ENCODE measurements at places on chromosomes 12 and 14. TPM values are rescaled to one million over a fixed set of nuclear protein-coding genes. Genes with fewer than 3 reads are reported as not detected.

DNA sequence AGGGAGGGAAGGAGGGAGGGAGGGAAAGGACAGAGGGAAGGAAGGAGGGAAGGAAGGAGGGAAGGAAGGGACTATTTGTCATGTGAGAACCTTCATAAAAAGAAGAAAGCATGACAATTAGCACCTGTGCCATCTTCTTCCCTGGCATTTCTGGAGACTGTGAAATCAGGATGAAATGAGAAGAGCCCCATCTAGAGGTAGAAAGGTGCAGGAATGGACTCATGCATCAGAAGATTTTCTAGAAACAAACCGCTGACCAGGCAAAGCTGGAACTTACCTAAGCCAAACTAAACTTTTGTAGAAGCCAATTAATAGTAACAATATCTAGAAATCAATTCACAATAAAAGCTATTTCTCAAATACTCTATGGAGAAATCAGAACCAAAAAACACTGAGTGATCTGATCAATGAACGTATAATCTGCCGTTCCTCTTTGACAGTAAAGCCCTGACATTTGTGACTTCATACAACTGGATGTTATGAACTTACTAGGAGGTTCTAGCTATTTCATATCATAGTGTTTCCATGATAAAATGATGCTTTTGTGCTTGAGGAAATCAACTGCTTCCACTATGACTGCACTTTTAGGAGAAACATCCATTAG is 24.4 kb upstream of the CRACR2A start:
- no peak for DNase-seq
- H3K4me1 ChIP-seq = peaks cover 4% of the 10 kb centered on the region
- H3K36me3 ChIP-seq = no peaks in the 10 kb centered on the region
- no peak overlapping the region for H3K27ac ChIP-seq
- H3K27me3 ChIP-seq = no peaks in the 10 kb centered on the region

DNA sequence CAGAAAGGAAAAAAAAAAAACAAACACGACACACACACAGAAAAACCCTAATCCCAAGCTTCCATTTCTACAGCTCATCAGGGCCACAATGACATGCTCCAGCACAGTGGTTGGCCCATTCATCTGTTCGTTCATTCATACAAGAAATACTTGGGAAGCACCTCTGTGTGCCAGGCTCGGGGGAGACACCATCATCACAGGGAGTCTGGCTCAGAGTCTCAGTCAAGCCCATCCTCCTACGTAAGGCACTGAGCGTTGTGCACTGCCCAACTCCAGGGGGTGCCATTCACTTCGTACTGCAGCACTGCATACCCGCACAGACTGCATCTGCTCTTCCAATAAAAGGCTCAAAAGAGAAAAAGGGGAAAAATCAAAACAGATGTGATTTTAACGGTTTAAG is 15.3 kb downstream of the VPS37B start:
- no peaks in the 10 kb centered on the region for H3K27me3 ChIP-seq
- no peaks in the 10 kb centered on the region for H3K36me3 ChIP-seq
- DNase-seq = no peak
- H3K4me1 ChIP-seq = peaks cover 59% of the 10 kb centered on the region

- no peaks in the 10 kb centered on the region for H3K27me3 ChIP-seq
- no peaks in the 10 kb centered on the region for H3K36me3 ChIP-seq
- no peak overlapping the region for H3K27ac ChIP-seq
- DNase-seq = no peak
- H3K4me3 ChIP-seq = no peak overlapping the region
Observed at GRCh38 chr12:6638305-6638704, 2.5 kb upstream of the LPAR5 start.

- peak overlapping the region; percentile 83 for H3K27ac ChIP-seq
- peak; percentile 8 for DNase-seq
- H3K36me3 ChIP-seq = no peaks in the 10 kb centered on the region
- H3K4me1 ChIP-seq = peaks cover 11% of the 10 kb centered on the region
- peak overlapping the region; percentile 85 for H3K4me3 ChIP-seq
Observed at GRCh38 chr12:82687021-82688011, 610 bp downstream of the TMTC2 start.

- no peaks in the 10 kb centered on the region for H3K36me3 ChIP-seq
- H3K4me1 ChIP-seq = no peaks in the 10 kb centered on the region
- DNase-seq = no peak
- H3K27ac ChIP-seq = no peak overlapping the region
- no peaks in the 10 kb centered on the region for H3K27me3 ChIP-seq
- H3K4me3 ChIP-seq = no peak overlapping the region
Observed at GRCh38 chr14:79721399-79722084, 489.8 kb downstream of the DIO2 start.

- no peak overlapping the region for H3K4me3 ChIP-seq
- H3K36me3 ChIP-seq = no peaks in the 10 kb centered on the region
- no peak for DNase-seq
- no peak overlapping the region for H3K27ac ChIP-seq
- no peaks in the 10 kb centered on the region for H3K27me3 ChIP-seq
Observed at GRCh38 chr14:56159066-56159465, 40.9 kb downstream of the PELI2 start.

GRCh38 chr12:59823567-59823966 is 227.7 kb downstream of the SLC16A7 start:
- H3K36me3 ChIP-seq = no peaks in the 10 kb centered on the region
- DNase-seq = no peak
- no peaks in the 10 kb centered on the region for H3K27me3 ChIP-seq
- no peaks in the 10 kb centered on the region for H3K4me1 ChIP-seq

DNA sequence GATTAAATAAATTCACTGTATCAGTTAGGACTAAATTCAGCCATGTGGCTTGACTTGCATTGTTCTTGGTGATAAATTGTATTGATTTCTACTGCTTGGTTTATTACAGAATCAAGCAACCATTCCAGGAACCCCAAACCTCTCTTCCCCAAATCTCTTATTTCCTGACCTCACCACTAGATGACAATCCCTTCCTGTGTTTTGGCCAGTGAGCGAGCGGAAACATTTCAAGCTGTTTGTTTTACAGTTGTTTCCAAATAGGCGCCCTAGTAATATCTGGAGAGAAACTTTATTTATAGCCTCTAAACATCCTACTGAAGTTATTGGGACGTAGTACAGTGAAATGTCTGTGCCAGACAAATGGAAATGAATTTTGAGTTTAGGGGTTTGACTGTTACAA is 161.1 kb downstream of the SNAPC1 start:
- no peak overlapping the region for H3K27ac ChIP-seq
- no peak overlapping the region for H3K4me3 ChIP-seq
- DNase-seq = no peak
- no peaks in the 10 kb centered on the region for H3K27me3 ChIP-seq

DNA sequence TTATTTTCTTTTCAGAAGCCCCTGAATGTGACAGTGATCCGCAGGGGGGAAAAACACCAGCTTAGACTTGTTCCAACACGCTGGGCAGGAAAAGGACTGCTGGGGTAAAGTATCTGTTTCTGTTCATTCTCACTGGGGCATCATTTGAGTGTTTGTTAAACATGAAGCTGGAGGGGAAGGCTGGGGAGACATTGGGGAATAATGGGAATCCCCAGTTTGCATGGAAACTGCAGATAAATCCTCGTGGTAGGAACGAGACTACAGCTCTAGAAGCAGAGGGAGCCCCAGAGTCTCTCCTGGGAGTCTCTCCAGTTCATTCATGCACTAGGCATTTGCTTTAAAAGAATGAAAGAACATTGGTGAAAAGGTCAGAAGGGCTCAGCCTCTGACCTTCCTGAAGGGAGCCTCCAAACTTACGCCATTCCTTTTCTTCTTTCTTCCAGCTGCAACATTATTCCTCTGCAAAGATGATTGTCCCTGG is 2.5 kb upstream of the CFAP251 start:
- H3K27me3 ChIP-seq = no peaks in the 10 kb centered on the region
- no peak for DNase-seq
- H3K4me1 ChIP-seq = no peaks in the 10 kb centered on the region
- H3K36me3 ChIP-seq = no peaks in the 10 kb centered on the region
- H3K4me3 ChIP-seq = no peak overlapping the region
- H3K27ac ChIP-seq = no peak overlapping the region

CREBL2 gene
- 6.3 TPM for total RNA-seq

KRT85 gene
- not detected for total RNA-seq

DNA sequence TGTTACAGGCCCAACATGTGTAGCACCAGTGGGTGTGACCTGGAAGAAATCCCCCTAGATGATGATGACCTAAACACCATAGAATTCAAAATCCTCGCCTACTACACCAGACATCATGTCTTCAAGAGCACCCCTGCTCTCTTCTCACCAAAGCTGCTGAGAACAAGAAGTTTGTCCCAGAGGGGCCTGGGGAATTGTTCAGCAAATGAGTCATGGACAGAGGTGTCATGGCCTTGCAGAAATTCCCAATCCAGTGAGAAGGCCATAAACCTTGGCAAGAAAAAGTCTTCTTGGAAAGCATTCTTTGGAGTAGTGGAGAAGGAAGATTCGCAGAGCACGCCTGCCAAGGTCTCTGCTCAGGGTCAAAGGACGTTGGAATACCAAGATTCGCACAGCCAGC is 8.6 kb downstream of the BCL2L14 start:
- H3K27me3 ChIP-seq = no peaks in the 10 kb centered on the region
- no peaks in the 10 kb centered on the region for H3K36me3 ChIP-seq
- H3K27ac ChIP-seq = no peak overlapping the region
- H3K4me1 ChIP-seq = no peaks in the 10 kb centered on the region
- no peak overlapping the region for H3K4me3 ChIP-seq

DNA sequence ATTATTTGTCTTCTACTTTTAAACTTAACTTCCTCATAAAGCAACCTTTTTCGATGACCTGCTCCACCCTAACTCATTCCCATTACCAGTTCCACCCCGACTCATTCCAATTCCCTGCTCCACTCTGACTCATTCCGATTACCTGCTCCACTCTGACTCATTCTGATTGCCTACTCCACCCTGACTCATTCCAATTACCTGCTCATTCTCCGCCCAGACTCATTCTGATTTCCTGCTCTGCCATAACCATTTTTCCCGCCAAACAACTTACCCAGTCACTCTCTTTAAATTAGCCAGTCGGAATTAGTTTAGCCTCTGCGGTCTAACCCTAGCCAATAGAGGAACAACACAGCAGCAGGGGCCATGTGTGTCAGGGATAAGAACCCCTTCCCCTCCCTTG is 249.1 kb downstream of the DPY19L2 start:
- no peak overlapping the region for H3K4me3 ChIP-seq
- H3K4me1 ChIP-seq = no peaks in the 10 kb centered on the region

DNA sequence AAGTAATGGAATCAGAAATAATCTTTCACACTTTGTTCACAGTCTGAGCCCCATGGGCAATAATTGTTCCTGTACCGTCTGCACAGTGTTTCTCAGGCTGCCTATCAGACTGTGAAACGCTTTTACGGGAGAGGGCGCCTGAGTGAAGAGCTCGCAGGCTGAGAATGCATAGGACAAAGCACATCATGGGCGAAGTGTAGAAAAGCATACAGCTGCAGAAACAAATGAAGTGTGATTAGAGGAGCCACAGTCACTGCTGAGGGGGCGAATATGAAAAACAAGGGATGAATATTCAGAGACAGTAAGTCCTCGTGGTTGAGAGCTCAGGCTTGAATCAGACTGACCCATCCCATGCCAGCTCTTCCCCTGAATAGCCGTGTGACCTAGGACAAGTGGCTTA is 438.4 kb upstream of the DCN start:
- H3K27me3 ChIP-seq = no peaks in the 10 kb centered on the region
- H3K4me3 ChIP-seq = no peak overlapping the region
- no peaks in the 10 kb centered on the region for H3K4me1 ChIP-seq
- DNase-seq = no peak

APOF gene
- not detected for total RNA-seq

DNA sequence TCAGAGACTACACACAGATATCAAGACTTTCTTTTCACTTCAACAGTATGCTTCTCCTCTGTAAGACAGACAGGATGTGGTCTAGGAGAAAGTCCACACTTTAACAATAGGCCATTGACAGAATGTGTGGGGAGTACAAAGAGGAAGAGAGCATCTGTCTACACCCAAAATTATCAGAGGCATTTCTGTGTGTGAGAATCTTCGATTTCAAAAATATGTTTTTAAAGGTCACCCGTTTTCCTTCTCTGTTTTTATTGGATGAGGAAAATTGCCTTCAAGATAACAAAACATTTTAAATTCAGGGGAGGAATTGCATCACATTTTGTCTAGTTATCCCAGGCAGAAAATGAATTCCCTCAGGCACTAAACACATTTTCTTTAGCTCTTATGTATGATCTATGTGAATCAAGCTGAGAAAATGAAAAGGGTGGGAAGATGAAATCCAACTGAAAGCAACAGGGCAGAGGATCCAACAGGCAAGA is 16.4 kb downstream of the NAV3 start:
- no peak overlapping the region for H3K27ac ChIP-seq
- H3K36me3 ChIP-seq = no peaks in the 10 kb centered on the region
- no peak for DNase-seq
- H3K27me3 ChIP-seq = no peaks in the 10 kb centered on the region
- peaks cover 14% of the 10 kb centered on the region for H3K4me1 ChIP-seq

DNA sequence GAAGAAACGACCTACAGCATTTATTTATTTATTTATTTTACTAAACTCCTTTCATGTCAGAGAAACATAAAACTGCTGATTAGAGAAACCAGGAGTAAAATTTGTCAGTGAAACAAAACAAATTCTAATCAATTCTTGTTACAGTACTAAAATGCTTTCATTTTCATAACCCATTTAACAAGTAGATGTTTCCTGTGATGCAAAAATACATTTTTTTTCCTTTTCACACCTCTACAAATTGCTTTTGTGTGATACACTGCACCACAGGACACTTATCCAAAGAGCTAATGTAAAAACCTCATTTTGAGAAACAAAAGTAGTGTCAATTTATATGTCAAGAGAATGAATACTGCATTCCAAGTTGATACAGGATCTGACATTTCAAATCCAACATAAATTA is 155.1 kb downstream of the SYT1 start:
- DNase-seq = no peak
- no peak overlapping the region for H3K4me3 ChIP-seq
- no peaks in the 10 kb centered on the region for H3K36me3 ChIP-seq

DNA sequence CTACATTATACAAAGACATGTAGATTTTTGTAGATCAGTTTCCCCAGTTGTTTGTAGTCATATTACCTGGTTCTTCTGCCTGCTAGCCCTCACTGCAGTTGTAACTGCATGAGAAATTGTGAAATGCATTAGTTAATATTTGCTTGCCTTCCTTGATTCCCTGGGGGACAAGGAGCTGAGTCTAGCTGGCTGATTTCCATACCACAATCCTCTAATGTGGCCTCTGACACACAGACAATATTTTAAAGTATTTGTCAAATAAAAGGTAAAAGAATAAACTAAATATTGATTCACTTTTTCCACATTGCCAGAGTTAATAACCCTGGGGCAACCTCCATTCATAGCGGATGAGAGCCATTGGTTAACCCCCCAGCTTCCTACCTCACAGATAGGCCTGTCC is 128.8 kb upstream of the TMEM132C start:
- H3K36me3 ChIP-seq = no peaks in the 10 kb centered on the region
- no peak for DNase-seq
- no peak overlapping the region for H3K27ac ChIP-seq
- no peak overlapping the region for H3K4me3 ChIP-seq
- no peaks in the 10 kb centered on the region for H3K27me3 ChIP-seq

DNA sequence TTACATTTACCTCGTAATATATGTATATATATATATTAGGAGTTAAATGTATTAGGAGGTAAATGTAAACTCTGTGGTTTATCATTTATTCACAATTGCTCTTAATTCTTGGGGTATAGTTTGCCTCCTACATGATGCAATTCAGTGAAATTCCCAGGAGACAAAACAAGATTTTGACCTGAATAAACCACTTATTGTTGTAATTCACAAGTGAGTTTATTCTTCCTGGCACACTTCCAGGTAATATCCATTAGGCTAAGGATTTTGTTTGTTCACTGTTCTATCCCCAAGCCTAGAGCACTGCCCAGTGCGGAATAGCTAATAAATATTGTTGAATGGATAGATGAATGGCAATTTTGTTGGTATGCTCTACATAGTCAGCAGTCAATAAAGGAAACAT is 3.0 kb downstream of the SMIM10L1 start:
- no peaks in the 10 kb centered on the region for H3K36me3 ChIP-seq
- no peak overlapping the region for H3K4me3 ChIP-seq
- DNase-seq = no peak
- H3K27me3 ChIP-seq = peaks cover 2% of the 10 kb centered on the region

CATSPERB gene
- total RNA-seq = 0.24 TPM

IL22 gene
- not detected for total RNA-seq

Measured in gastrocnemius medialis (tissue), 4 donors.